NCI-H1417 treated with DMSO at 0.1 percent for 48 hours (cell line): ENCODE measurements at places on chromosomes 2 and 18.

- DNase-seq: no peak
Measured at GRCh38 chr2:197322724-197323720, 12.4 kb upstream of the ANKRD44 start.

- DNase-seq: no peak
Measured at GRCh38 chr2:39136799-39137198, 15.9 kb upstream of the SOS1 start.

DNA sequence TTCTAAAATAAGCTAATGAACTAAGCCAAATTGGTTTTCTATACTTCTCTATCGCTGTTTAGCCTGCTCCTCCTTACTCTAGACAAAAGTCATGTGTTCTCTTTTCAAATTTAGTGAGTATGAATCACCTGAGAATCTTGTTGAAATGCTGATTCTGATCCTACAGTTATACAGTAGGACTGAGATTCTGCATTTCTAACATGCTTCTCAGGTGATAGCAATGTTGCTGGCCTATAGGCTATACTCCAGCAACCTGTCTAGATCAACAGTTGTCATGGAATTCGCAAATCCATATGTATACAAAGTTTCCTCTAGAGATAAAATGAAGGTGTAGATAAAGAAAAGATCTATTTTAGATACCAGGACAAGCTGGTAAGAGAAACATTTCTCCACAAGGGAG is 62.9 kb downstream of the MEMO1 start:
- DNase-seq: no peak

GRCh38 chr2:74850496-74851190 is 16.7 kb downstream of the HK2 start:
- no peak for DNase-seq

DNA sequence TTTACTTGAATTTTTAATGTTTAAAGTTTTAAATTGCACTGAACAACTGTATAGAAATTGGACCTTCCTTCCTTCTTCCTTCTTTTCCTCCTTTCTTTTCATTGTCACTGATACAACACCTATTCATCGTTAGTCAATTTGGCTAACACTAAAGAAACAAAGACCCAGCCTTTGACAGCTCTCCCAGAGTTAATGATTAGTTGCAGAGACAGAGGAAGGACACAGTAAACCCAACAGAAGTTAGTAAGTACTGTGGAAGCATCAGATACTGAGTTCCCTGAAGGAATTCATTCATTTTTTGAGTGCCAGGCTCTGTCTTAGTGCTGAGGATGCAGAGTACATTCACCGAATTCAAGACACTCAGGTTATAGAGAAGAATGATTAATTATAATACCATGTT is 77.9 kb upstream of the RAB27B start:
- no peak for DNase-seq

- no peak for DNase-seq
Measured at GRCh38 chr2:205141381-205141780, 540.9 kb upstream of the NRP2 start.

DNA sequence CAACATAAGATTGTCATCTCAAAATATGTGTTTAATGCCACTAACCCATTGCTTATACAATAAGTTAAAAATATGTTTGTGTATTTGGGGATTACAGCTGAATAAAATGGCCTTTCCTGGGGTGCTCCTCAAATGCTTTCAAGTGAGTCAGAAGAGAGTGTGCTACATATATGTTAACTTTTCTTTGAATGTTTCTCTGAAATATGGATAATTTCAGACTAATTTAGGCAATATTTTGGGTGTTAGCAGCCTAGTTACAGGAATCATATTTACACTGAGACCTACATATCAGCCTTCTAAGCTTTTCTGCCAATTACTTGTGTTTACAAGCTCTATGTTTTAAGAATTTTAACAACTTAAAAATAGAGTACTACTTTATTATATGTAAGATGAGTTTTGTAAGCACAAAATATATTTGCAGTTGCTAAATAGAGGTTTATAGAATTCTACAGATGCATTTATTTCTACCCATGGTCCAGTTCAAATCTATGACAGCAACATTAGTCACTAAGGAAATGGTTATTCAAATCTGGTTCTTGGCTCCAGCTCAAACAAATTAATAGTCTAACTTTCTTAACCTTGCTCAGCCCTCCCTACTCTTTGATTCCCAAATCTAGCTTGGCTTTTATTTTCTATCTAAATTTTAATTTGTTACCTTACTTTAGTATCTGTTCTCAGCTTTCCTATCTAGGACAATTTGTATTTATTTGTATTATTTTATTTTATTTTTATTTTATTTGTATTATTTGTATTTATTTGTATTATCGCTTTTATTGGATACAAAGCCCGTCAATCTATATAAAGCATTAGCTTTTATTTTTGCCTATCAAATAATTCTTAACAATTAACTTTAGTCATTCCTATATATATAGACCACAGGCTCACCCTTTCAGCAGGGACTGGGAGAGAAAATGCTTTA is 48.9 kb downstream of the FSIP2 start:
- no peak for DNase-seq
